ENCODE measurements at places on chromosomes 6 and 20. TPM values are rescaled to one million over a fixed set of nuclear protein-coding genes. Genes with fewer than 3 reads are reported as not detected.

The TMEM170B gene
- 3.0 TPM for total RNA-seq

The CDH26 gene
- 1.6 TPM for total RNA-seq

The KIF6 gene
- total RNA-seq = 0.69 TPM

The UBR2 gene
- total RNA-seq = 22.6 TPM

DNA sequence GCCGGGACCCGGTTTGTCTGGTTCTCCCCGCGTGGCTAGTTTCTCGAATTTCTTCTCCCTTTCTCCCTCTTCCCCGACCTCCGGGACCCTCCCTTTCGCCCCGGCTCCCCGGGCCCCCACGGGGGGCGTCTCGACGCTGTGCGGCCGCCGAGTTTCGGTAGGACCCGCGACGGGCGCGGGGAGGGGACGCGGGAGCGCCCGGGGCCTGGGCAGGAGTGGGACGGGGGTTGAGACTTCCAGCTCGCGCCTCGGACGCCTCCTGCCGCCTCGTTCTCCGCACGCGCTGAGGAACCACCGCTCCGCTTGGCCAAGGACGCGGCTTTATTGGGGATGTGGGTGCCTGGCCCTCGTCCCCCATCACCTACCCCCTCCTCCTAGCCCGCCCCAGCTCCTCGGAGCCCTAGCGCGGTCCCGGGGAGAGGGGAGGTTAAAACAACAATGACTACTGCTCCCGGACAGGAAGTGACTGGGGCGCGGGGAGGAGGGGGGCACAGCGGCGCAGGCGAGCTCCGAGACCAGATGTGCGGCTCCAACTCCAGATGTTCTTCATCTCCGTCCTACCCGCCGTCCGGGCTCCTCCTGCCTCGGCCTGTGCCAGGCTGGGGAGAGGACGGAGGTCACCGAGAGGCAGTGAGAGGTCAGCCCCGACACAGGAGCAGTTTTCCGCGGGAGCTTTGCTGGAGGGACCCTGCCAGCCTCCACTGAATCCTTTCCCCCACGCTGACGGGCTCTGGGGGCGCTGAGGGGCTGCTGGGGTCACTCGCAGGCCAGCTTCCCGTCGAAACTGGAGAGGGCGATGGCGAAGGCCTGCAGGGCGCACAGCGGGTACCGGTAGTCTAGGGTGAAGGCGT is 917 bp upstream of the TEAD3 start:
- H3K4me1 ChIP-seq = peaks cover 28% of the 10 kb centered on the region
- peak overlapping the region; percentile 63 for H3K4me3 ChIP-seq
- no peaks in the 10 kb centered on the region for H3K36me3 ChIP-seq

DNA sequence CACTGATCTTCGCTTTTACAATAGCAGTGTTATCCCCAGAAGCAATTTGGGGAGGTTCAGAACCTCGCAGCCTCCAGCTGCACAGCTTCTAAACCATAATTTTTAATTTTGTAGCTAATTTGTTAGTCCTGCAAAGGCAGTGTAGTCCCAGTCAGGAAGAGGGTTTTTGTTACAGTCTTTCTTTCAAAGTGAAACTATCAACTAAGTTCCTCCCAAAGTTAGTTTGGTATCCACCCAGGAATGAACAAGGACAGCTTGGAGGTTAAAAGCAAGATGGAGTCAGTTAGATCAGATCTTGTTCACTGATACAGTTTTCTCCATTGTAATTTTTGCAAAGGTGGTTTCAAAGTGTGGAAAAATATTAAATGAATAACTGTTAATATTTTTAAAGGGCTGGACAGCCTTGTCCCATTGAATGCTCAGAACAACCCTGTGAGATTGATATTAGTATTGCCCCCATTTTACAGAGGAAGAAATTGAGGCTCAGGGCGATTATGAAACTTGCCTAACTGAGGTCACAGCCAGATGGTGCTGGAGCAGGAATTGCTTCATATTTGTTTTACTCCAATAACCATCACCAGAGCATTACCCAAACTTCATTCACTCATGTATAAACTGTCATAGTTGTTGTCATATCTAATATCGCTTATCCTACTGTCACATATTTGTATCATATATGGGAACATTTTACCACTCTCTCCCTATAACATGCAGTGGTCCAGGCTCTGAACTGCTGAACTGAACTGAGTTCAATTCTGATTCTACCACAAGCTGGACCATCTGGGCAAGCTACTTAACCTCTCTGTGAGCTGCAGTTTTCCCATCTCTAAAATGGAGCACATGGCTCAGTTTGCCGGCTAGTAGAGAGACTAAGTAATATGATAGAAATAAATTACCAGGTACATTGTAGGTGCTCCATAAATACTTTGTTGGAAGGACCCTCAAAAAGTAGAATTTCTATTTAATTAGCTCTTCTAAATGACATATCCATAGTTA is 213.8 kb downstream of the BCAS1 start:
- no peak overlapping the region for H3K4me3 ChIP-seq
- H3K27me3 ChIP-seq = no peaks in the 10 kb centered on the region
- no peak for DNase-seq
- H3K36me3 ChIP-seq = no peaks in the 10 kb centered on the region
- H3K27ac ChIP-seq = no peak overlapping the region
- peaks cover 4% of the 10 kb centered on the region for H3K4me1 ChIP-seq

DNA sequence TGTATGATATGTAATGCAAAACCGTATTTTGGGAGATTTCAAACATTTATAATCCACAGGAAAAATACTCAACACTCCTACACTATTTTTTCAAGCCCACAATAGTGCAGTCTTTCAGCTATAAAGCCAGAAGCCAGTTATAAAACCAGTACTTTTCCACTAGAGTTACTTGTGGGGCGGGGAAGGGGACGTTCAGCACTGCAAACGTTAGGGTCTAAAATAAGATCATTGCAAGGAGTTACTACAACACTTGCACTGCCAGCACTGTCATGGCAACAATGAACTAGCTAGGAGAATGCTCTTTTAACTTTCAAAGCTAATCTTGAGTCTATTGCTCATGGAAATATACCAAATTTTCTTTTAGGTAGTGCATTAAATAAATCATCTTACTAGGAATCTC is 14.7 kb downstream of the SESN1 start:
- peak overlapping the region; percentile 18 for H3K4me3 ChIP-seq
- DNase-seq = peak; percentile 72
- no peaks in the 10 kb centered on the region for H3K36me3 ChIP-seq
- H3K4me1 ChIP-seq = peaks cover 19% of the 10 kb centered on the region
- no peaks in the 10 kb centered on the region for H3K27me3 ChIP-seq
- peak overlapping the region; percentile 88 for H3K27ac ChIP-seq

DNA sequence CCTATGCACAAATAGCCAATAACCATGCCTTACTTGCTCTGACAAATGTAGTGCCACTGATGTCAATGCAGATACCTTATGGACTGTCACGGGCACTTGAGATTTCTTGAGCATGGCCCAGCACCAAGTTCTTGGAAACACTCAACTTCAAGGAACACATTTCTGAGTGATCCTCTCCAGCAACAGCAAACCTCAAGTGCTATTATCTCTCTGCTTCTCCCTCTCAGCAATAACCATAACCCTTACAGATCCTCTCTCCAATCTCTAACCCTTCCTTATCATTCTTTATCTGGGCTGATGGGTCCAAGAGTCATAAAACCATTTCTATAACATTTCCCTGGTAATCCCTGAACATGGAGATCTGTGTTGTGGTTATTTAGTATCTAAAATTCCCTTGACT is 266.9 kb upstream of the STXBP5 start:
- H3K27me3 ChIP-seq = no peaks in the 10 kb centered on the region
- no peak for DNase-seq
- H3K36me3 ChIP-seq = no peaks in the 10 kb centered on the region
- H3K4me1 ChIP-seq = no peaks in the 10 kb centered on the region
- H3K27ac ChIP-seq = no peak overlapping the region

DNA sequence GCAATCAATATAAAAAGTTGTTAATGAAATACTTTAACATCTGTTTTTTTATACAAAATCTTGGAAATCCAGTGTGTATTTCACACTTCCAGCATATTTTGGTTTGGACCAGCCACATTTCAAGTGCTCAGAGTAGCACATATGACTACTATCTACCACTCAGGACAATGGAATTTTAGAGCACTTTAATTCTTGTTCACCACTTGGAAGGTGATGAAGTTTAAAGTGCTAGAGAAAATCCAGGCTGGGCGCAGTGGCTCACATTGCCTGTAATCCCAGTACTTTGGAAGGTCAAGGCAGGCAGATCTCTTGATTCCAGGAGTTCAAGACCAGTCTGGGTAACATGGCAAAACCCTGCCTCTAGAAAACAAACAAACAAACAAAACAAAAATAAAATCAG is 6.1 kb upstream of the SLC35B3 start:
- peak; percentile 82 for DNase-seq
- H3K27ac ChIP-seq = no peak overlapping the region
- H3K4me1 ChIP-seq = peaks cover 3% of the 10 kb centered on the region
- H3K4me3 ChIP-seq = no peak overlapping the region
- H3K27me3 ChIP-seq = no peaks in the 10 kb centered on the region

GRCh38 chr20:44566018-44566417 is 16.4 kb upstream of the PKIG start:
- H3K27ac ChIP-seq = no peak overlapping the region
- H3K4me1 ChIP-seq = no peaks in the 10 kb centered on the region
- no peaks in the 10 kb centered on the region for H3K27me3 ChIP-seq

DNA sequence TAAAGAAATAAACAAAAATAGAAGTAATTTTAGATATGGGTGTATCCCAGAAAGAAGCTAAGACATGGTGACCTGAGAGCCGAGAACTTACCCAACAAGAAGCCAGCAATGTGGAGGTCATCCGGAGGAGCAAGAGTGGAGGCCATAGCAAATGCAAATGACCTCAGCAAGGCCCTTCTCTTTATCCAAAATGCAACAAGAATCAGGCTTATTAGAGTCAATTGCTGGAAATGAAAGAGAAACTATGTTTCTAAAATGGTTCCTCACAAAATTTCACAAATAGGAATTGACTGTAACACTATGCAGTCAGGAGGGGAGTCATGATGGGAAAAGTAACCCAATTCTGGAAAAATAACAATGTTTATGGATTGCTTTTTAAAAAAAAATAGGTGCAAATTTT is 90.4 kb downstream of the TNFAIP3 start:
- H3K27ac ChIP-seq = no peak overlapping the region
- no peak overlapping the region for H3K4me3 ChIP-seq
- no peaks in the 10 kb centered on the region for H3K36me3 ChIP-seq
- H3K27me3 ChIP-seq = no peaks in the 10 kb centered on the region

- H3K27me3 ChIP-seq = peaks cover 10% of the 10 kb centered on the region
- no peaks in the 10 kb centered on the region for H3K36me3 ChIP-seq
- no peak overlapping the region for H3K4me3 ChIP-seq
- H3K27ac ChIP-seq = no peak overlapping the region
Observed at GRCh38 chr6:169966312-169967181, 215.1 kb downstream of the ERMARD start.

DNA sequence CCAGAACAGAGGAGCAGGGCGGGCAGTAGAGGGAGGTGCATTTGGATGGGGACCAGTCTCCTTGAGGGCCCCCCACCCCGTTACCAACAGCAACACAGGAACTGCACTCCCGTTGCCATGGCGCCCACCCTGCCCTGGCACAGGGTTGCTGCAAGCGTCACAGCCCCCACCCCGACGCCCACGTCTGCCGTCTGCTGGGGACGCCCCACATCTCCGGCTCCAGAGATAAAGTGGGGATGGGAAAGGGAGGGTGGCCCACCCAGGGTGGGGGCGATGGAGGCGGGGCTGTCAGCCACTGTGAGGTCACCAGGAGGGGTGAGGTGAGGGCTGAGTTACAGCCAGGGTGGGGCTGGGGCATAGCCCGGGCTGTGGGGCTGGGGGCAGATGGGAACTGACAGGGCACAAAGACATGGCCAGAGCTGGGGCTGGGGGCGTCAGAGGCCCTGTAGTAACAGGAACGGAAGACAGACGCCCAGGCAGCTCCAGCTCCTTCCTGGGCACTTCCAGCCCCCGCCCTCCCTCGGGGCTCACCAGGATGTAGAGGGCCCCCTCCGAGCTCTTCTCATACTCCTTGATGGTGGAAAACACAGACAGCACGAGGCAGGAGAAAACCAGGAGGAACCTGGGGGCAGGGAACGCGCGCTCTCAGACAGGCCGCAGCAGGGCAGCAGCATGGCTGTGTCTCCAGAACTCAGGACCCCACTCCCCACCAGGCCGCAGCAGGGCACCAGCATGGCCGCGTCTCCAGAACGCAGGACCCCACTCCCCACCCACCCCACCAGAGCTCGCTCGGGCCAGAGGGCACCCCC is 26.0 kb downstream of the KCNQ2 start:
- H3K4me1 ChIP-seq = no peaks in the 10 kb centered on the region
- H3K27me3 ChIP-seq = no peaks in the 10 kb centered on the region
- H3K4me3 ChIP-seq = no peak overlapping the region
- DNase-seq = no peak

GRCh38 chr6:149181304-149181703 is 136.2 kb upstream of the TAB2 start:
- no peak overlapping the region for H3K4me3 ChIP-seq
- no peaks in the 10 kb centered on the region for H3K27me3 ChIP-seq
- no peaks in the 10 kb centered on the region for H3K4me1 ChIP-seq
- no peaks in the 10 kb centered on the region for H3K36me3 ChIP-seq
- no peak for DNase-seq

GRCh38 chr20:62174021-62174804 is 8.6 kb upstream of the MTG2 start:
- no peak for DNase-seq
- no peaks in the 10 kb centered on the region for H3K4me1 ChIP-seq
- H3K36me3 ChIP-seq = peaks cover 19% of the 10 kb centered on the region
- H3K27me3 ChIP-seq = no peaks in the 10 kb centered on the region

GRCh38 chr20:14134004-14134403 is 138.7 kb downstream of the MACROD2 start:
- H3K27ac ChIP-seq = no peak overlapping the region
- no peak overlapping the region for H3K4me3 ChIP-seq
- H3K27me3 ChIP-seq = no peaks in the 10 kb centered on the region
- no peaks in the 10 kb centered on the region for H3K36me3 ChIP-seq
- DNase-seq = no peak

- H3K27ac ChIP-seq = no peak overlapping the region
- peak; percentile 38 for DNase-seq
- H3K36me3 ChIP-seq = no peaks in the 10 kb centered on the region
- no peak overlapping the region for H3K4me3 ChIP-seq
Observed at GRCh38 chr6:13004601-13005000, 288.0 kb downstream of the PHACTR1 start.

GRCh38 chr6:137709424-137710236 is 157.4 kb upstream of the TNFAIP3 start:
- no peaks in the 10 kb centered on the region for H3K36me3 ChIP-seq
- no peak overlapping the region for H3K27ac ChIP-seq
- peaks cover 6% of the 10 kb centered on the region for H3K4me1 ChIP-seq
- no peaks in the 10 kb centered on the region for H3K27me3 ChIP-seq

All from cardiac muscle cell (in vitro differentiated cells and primary cell).